SK-N-SH (cell line): ENCODE measurements at places on chromosomes 2 and 18.

DNA sequence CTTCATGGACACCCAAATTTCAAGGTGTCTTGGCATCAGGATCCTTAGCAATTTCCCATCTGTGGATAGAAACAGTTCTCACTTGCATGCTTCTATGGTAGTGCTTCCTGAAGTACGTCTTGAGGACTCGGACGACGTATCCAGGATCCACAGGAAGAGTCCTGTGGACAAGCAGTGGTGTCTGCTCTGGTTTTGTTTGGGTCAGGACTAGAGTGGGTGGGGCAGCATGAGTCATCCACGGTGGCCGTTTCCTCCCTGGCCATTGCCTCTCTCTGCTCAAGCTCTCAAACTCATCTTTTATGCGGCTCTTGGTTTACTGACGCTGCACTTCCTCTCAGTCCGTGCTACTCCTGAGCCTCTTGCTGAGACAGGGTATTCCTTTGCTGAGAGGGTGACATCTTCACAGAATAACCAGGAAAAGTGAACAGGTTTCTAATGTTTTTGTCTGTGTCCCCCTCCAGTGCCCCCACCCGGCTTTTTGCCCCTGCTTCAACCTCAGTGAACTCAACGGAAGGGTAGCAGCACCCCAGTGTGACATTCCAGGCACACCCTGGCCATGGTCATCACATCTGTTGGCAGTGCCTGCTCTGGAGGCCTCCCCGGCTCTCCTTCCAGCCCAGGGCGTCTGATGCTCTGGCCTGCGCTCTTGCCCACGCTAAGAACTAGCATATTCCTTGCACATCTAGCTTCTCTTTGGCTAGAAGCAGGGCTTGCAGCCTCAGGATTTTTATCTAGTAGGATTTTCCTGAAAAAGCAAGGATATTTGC, 62.2 kb downstream of the ARMC9 start:
- no peak for DNase-seq

GRCh38 chr2:51013933-51014526, 17.9 kb downstream of the NRXN1 start:
- peak; percentile 39 for DNase-seq

DNA sequence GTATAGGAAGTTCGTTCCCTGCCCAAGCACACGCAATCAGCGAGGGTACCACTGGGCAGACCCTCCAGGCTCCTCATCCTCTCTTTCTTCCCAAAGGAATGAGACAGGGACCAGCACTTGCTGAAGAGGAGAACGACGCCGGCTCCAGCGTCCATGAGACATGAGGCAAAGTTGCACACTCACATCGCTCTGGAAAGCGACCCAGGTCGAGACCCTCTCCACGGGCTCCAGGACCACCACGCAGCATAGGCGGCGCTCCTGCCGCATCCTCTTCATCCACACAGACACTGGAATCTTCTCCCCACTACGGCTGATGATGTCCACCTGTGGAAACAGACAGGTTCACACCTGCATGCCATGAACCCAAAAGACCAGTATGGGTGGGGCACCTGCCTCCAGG, 10.8 kb downstream of the PASK start:
- DNase-seq, result no peak

GRCh38 chr2:101500180-101500579, 25.3 kb upstream of the RFX8 start:
- no peak for DNase-seq

DNA sequence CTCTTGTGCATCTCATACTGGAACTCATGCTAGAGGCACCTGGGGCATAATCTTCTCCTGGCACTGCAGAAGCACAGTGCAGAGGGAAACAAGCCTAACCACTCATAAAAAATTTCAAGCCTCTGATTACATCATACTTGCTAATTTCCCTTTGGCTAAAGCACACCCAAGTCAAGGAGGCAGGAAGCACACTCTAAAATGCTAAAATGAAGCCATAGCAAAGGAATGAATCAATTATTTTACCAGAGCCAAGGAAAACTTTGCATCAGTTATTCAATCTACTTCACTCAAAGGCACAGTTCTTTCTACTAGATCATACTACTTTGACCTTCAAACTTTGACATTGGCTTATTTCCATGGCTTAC, 79.6 kb upstream of the SPOPL start:
- no peak for DNase-seq

DNA sequence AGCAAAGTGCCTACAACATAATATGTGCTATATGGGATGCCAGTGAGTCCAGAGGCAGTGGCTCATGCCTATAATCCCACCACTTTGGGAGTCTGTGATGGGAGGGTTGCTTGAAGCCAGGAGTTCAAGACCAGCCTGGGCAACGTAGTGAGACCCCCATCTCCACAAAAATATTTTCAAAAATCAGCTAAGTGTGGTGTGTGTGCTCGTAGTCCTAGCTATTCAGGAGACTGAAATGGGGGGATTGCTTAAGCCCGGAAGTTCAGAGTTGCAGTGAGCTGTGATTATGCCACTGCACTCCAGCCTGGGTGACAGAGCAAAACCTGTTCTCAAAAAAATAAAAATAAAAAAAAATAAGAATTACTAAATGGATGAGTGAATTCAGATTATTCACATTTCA, 23.4 kb downstream of the OTX1 start:
- DNase-seq, result no peak

DNA sequence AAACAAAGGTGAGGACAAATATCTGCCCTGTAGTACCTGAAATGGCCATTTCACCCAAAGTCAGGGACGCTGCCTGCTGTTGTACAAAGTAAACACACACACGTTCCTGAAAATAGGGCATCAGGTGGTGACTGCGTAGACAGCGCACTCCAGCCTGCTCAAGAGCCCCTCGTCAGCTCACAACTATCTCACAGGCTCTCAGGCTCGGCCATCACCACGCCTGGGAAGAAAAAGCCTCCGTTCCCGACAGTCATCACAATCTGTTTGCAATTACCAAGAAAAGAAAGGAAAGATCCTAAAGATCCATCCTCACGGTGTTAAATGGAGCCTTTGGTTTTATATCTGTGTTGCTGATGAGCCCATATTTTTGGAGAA, 230.2 kb downstream of the ZNF516 start:
- DNase-seq, result no peak

- DNase-seq, result no peak
These were observed 132.7 kb downstream of the CCBE1 start for GRCh38 chr18:59564561-59564960.

GRCh38 chr18:42339372-42339771, 384.3 kb downstream of the PIK3C3 start:
- DNase-seq, result no peak

DNA sequence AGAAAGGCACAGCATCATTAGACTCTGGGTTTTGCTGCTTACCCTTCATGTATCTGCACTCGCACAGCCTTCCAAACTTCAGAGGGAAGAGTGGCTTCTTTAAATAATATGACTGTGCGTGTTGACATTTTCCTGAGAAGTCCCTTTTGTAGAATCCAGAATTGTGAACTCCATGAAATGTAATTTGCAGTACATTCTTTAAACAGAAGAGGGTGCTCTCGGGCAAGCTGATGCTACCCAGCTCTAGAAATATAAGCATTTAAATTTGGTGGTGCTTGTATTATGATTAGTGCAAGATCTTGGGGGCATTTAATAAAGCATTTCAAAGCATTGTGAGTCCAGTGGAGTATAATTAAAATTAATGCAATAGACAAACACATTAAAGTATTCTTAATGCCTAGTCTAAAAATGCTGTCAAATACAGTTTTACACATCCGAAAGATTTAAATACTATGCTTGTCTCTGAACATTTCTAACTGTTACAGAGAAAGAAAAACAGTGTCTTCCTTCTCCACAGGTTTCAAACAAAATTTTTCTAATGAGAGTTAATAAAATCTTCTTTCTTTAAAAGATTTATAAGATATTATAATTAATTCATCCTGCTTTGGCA, 17.3 kb upstream of the GTF2A1L start:
- peak; percentile 32 for DNase-seq

GRCh38 chr18:61883547-61883946, 9.3 kb downstream of the RNF152 start:
- DNase-seq, result no peak

GRCh38 chr2:60948926-60949579, 67.7 kb downstream of the REL start:
- no peak for DNase-seq

DNA sequence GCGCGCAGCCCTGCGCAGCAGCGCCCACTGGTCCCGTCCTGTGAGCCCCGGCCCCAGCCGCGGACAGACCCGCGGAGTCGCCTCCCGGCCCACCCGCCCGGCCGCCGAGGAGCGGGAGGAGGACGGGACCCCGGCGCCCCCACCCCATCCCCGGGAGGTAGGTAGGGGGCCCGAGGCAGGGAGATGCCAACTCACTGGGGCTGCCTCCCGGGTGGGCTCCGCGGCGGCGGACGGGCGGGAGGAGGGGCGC, 160 bp downstream of the SPTBN1 start:
- DNase-seq, result no peak

GRCh38 chr2:80531319-80531718, 226.8 kb upstream of the LRRTM1 start:
- no peak for DNase-seq

- no peak for DNase-seq
These were observed 164.1 kb downstream of the GREB1L start for GRCh38 chr18:21406116-21406515.

DNA sequence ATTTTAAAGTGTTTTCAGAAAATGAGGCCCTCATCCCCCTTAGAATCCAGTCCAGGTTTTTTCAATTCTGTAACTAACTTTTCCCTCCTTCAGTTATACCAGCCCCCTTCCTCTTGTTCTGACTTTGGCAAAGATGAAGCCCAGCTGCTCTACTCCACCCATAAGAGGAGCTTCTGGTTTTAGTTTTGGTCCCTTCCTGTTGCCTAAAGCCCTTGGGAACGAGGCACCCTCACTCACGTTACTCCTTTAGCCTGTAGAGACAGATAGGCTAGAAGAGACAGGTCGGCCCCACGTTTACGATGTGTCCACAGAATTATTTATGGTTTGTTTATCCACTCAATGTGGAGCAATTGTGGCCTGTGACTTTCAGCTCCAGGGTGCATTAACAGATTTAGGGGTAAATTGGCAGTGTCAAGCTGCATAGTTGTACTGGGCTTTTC, 454.2 kb upstream of the TNP1 start:
- DNase-seq, result no peak

DNA sequence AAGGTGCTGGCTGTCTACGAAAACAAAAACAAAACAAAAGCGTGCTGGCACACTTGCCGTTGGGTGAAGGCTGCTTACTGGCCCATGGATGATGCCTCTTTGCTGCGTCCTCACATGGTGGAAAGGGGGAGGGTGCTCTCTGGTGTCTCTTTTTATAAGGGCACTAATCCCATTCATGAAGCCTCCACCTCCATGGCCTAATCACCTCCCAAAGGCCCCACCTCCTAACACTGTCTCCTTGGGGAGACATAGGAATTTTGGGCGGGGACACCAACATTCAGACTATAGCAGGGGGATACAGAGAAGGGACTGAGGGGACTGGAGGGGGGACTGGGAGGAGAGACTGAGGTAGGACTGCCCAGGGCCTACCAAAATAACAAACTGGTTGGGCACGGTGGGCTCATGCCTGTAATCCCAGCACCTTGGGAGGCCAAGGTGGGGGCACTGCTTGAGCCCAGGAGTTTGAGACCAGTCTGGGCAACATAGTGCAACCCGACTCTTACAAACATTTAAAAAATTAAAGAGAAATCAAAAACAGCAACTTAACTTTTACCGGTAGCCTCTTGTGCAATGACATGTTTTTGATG, 14.5 kb downstream of the PTMA start:
- no peak for DNase-seq

- no peak for DNase-seq
These were observed 23.2 kb upstream of the CDKL4 start for GRCh38 chr2:39266916-39267434.

GRCh38 chr2:6793371-6793770, 72.3 kb downstream of the CMPK2 start:
- DNase-seq, result no peak

GRCh38 chr2:151669585-151670081, 64.6 kb downstream of the NEB start:
- no peak for DNase-seq

DNA sequence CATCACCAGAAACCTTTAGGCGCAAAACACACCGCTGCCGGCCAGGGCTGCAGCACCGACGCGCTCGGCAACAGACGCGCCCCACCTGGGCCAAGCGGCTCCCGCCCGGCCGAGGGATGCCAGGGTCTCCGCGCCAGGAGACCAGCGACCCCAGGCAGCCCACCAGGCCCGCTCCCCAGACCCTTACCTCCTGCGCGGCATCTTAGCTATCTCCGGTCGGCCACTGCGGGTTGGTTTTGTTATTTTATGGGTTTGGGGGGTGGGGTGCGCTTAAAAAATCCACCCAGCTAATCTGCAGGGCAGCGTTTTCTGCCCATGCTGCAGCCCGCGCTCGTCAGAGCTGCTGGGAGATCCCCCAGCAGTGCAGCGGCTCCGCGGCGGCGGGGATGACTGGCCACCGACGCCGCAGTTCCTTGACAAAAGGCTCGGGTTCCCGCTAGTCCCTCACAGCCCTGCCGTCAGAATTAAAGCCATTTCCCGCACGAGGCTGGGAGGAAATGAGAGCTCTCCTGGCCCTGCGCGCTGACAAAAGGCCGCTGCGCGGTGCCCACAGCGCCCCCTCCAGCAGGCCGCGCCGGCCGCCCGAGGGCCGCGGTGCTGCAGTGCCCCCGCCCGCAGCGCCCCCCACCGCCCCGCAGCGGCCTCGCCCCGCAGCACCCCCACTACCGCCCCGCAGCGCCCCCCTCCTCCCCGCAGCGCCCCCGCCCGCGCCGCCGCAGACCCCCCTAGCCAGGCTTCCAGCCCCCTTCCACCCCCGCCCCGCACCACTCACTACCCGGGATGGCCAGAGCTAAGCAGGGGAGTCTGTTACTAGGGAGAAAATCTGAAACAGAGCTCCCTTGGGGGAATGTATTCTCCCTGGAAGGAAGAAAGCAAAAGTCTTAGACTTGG, at the start of gene ADD2:
Gene ADD2, minus strand, starts transcription at position 502 of the 891 bp plus-strand sequence. CDS start 61,792 bp downstream, outside the sequence.
- DNase-seq, result peak; percentile 93

DNA sequence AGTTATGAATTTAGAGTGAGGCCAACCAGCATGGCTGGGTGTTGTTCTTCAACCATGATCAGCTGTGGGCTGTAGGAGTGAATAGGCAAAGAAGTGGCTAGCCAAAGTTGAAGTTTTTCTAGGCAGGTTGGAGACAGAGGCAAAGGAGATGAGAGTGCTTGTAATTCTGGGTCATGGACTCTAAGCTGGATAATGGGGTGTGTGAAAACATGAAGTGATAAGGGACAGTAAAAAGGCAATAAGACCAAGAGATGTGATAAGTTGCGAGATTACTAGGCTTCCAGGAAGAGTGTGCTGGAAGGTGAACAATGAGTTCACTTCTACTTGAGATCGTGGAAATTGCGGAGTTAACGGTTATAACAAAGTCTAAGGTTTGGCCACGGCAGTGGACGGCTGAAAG, 118.6 kb upstream of the RNF152 start:
- no peak for DNase-seq

GRCh38 chr2:118980573-118980972, 38.6 kb downstream of the MARCO start:
- DNase-seq, result no peak
